ENCODE measurements at places on chromosomes 7 and 10.

GRCh38 chr7:151632750-151633515 lies 113.2 kb upstream of the RHEB start:
- no peak for DNase-seq

DNA sequence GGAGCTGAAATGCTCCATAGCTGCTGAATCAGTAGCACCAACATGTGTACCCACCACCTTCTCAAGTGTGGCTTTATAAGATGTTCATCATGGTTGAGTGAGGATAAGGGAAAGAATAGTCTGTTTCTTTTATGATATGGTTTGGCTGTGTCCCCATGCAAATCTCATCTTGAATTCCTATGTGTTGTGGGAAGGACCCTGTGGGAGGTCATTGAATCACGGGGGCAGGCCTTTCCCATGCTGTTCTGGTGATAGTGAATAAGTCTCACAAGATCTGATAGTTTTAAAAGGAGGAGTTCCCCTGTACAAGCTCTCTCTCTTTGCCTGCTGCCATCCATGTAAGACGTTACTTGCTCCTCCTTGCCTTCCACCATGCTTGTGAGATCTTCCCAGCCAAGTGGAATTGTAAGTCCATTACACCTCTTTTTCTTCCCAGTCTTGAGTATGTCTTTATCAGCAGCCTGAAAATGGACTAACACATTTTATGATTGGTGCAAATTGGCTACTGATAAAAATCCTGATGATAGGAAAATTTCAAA lies 799.9 kb downstream of the TNS3 start:
- DNase-seq = no peak

DNA sequence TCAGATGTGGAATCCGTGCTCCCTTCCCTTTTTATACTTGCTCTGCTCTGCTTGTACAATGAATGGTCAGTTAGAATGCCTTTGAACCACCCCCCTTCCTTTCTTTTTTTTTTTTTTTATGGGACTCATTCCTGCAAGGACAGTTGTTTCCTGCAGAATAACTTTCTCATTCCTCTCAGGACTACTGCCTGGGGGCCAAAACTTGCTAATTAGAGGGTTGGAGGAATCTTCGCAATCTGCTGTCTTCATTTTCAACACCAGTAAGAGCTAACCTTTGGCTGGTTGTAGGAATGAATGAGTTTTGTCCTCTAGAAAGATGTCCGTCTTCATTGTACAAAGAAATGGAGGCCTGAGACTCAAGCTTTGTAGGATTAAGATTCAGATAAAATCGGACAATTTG lies 868.1 kb downstream of the LRMDA start:
- DNase-seq = no peak

DNA sequence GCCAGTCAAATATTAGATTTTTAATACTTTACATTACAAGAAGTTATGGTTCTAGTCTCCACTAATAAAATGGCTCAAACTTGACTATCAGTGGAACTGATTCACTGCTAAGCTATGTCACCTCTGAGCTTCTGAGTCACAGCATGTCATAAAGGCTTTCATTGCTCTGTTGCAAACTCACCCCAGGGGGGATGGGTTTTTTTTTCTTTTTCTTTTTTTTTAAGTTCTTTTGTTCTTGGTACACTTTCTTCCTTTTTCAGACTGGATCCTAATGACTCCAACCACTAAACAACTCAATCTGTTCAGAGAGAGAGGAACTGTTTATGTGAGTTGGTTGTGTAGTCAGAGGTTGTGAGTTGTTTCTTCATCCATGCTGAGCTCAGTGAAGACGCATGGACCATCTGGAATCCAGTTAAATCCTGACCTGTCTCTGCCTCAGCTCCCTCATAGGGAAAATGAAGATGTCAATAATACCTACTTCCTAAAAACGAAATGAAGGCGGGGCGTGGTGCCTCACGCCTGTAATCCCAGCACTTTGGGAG lies 11.0 kb downstream of the MYOF start:
- DNase-seq = peak; percentile 79

DNA sequence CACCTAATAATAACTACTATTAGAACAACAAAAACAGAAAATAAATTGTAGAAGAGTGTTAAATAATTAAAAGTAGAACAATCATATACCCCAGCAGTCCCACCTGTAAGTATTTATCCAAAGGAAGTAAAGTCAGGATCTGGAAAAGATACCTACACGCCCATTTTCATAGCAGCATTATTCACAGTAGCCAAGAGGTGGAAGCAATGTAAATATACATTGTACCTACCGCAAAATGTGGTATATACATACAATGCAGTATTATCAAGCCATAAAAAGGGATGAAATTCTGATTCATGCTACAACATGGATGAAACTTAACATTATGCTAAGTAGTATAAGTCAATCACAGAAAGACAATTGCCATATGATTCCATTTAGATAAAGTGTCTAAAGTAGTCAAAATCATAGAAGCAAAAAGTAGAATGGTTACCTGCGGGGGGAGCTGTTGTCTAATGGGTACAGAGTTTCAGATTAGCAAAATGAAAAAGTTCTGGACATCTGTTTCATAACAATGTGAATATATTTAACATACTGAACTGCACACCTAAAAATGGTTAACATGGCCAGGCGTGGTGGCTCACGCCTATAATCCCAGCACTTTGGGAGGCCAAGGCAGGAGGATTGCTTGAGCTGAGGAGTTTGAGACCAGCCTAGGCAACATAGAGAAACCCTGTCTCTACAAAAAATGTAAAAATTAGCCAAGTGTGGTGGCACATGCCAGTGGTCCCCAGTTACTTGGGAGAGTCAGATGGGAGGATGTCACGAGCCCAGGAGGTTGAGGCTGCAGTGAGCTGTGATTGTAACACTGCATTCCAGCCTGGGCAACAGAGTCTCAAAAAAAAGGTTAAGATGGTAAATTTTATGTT lies 6.0 kb upstream of the TMED4 start:
- no peak for DNase-seq

GRCh38 chr10:131271195-131271880 lies 40.2 kb downstream of the TCERG1L start:
- DNase-seq = no peak

GRCh38 chr10:123869020-123869414 lies 22.6 kb downstream of the CPXM2 start:
- DNase-seq = no peak

DNA sequence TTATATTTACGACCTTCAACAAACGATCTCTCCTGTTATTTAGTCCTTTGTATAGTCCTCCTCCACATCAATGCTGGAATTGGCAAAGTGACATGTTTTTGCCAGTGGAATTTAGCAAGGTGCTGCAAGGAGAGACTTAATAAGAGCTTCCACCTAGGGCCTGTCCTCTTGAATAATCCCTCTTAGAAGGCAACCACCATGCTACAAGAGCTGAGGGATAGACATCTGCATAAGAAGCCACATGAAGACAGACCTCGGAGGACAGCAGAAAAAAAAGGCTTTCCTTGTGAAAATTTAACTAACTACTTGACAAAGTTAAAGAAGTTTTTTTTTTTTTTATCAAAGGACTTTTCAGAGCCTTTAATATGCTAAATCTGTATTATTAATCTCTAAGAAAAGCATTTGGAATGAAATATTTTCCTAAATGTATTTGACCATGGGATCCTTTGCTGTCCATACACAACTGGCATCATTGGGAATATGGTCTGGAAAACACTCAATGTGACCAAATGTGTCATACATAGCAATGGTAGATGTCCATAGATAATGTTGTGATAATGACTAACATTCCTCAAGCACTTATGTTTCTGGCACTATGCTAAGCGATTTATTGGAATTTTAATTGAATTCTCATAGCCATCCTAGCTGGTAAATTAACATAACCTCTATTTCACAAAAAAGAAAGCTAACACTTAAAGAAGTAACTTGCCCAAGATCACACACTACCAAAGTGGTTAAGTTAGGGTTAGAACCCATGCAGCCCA lies 13.2 kb downstream of the HYCC1 start:
- DNase-seq = no peak

DNA sequence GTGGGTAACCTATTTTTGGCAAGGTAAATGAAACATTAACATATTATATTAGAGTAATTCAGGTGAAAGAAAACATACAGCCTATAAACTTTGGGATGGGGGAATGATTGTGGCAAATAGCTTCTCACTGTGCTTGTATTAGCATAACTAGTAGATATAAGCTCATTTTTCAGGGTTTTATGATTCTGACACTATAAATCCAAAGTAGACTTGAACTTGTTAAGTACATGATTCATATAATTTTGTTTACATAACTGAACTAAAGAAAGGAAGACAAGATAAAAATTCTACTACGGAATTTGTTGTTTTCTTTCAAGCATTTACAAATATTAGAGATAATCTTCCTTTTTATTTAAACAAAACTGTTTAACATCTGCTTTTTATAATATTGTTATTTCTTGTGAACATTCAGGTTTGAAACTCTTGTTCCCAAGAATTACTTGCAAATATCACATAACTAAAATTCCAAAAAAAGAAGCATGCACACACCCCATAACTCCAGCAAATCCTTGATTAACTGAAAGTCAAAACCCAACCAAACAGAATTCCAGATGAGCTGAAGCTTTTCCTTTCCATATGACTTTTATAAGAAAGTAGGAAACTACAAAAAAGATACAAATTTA lies 142.3 kb downstream of the JAZF1 start:
- DNase-seq = no peak

GRCh38 chr7:87146740-87147386 lies 5.4 kb upstream of the DMTF1 start:
- DNase-seq = no peak

DNA sequence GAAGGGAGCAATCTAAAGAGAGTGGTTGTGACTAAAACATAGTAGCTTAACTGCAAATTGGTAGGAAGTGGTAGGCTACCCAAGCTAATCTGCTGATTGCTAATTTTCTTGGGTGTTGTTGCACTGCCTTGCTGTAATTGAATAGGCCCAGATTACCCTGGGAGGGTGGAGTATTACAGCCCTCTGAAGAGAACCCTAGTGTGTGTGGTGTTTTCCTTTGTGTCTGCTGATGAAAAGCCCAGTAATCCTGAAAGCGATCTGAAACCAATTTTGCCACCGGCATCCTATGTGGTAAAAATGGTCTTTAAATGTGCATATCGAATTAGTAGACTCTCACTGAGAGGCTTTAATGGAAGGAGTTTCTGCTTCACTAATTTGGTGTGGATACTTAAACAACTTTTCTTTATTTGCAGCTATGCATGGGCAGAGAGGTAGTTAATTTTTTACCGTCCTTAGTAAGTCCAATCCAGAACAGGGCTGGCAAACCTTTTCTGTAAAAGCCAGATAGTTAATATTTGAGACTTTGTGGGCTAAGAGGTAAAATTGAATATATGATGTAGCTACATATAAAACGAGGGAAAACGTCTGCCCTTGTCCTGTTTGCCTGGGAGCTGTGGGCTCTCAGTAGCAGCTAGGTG lies 92.5 kb downstream of the CSTF2T start:
- DNase-seq = no peak

DNA sequence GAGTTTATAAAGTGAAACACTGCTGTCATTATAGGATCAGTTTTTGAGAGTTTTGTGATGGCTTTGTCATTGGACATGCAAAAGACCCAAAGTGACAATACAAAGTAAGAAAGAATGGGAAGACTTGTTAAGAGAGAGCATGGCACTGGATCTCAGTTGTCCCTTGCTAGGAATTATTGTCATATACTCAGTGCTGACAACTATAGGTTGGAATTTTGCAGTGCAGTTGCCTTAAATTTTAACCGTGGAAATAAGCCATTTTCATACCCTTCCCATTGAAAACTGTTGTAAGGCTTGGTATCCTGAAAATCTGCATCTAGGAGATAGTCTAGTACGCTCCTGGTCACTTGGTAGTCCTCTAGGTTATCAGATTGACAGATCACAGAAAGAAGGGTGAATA lies 1156.7 kb downstream of the GATA3 start:
- DNase-seq = no peak

DNA sequence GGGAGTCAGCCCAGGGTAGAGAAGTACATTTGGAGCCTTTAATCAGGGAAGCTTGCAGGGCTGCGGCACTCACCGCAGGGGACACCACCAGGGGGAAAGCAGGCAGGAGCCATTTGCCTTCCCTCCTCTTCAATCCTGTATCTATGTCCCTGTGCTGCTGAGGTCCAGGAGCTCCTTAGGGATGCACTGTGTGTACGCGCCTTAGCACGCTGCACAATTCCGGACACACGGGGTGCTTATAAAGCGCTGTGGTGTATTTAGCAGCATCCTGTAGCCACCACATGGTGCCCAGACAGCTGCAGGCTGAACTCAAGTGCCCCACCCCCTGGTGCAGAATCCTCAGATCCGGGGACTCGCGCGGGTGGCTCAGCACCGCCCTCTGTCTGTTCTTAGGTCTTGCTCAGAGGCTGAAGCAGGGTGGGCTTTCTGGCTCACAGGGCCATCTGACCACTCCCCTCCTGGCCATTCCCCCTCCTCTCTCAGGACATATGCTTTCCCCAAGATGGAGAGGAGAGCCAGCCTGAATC lies 421.4 kb downstream of the SDK1 start:
- DNase-seq = no peak

- no peak for DNase-seq
These were observed 204.7 kb downstream of the ADRA2A start for GRCh38 chr10:111281516-111281915.

GRCh38 chr10:106728232-106728631 lies 436.3 kb downstream of the SORCS1 start:
- no peak for DNase-seq

- peak; percentile 37 for DNase-seq
These were observed 87.0 kb upstream of the IGFBP3 start for GRCh38 chr7:46007990-46008643.

- no peak for DNase-seq
These were observed 214.6 kb upstream of the TPK1 start for GRCh38 chr7:145050415-145050814.

GRCh38 chr7:32279500-32279899 lies 209.3 kb upstream of the PDE1C start:
- no peak for DNase-seq

- DNase-seq = no peak
These were observed 11.5 kb upstream of the ANAPC16 start for GRCh38 chr10:72204296-72204695.

- no peak for DNase-seq
These were observed 137.2 kb downstream of the GRID1 start for GRCh38 chr10:86229376-86229775.

GRCh38 chr7:30254717-30255063 lies 29.7 kb upstream of the ZNRF2 start:
- DNase-seq = no peak

- DNase-seq = no peak
These were observed 93.0 kb downstream of the ARHGAP22 start for GRCh38 chr10:48511875-48512231.

DNA sequence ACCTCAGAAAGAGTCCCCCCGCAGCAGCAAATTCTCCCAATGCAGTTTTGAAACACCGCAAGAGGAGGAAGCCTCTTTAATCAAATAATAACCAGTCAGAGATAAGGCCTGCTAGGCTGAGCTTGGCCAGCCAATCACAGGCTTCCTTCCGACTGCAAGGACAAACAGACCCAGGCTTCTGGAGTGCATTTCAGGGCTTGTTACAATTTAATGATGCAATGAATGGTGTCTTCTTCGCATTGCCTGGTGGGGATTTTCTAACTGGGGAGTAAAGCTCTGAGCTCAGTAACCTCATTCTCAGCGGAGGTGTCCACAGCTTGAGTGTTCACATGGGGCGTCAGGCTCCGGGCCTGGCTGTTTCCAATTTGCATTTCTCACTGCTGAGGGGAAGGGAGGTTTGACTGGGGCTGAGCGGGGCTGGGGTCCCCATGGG lies 31.8 kb upstream of the GPAM start:
- no peak for DNase-seq

Measured in AG09319 (cell line).